ENCODE measurements at places on chromosomes 6 and 20. TPM values are rescaled to one million over a fixed set of nuclear protein-coding genes. Genes with fewer than 3 reads are reported as not detected.

GRCh38 chr20:49380337-49380780, 102.1 kb downstream of the KCNB1 start:
- DNase-seq: no peak

GRCh38 chr6:52108128-52108527, 20.7 kb upstream of the PKHD1 start:
- DNase-seq: no peak

- DNase-seq: no peak
Measured at GRCh38 chr6:12030993-12031550, 19.0 kb downstream of the HIVEP1 start.

- no peak for DNase-seq
Measured at GRCh38 chr6:129894921-129895320, 33.8 kb upstream of the TMEM244 start.

DNA sequence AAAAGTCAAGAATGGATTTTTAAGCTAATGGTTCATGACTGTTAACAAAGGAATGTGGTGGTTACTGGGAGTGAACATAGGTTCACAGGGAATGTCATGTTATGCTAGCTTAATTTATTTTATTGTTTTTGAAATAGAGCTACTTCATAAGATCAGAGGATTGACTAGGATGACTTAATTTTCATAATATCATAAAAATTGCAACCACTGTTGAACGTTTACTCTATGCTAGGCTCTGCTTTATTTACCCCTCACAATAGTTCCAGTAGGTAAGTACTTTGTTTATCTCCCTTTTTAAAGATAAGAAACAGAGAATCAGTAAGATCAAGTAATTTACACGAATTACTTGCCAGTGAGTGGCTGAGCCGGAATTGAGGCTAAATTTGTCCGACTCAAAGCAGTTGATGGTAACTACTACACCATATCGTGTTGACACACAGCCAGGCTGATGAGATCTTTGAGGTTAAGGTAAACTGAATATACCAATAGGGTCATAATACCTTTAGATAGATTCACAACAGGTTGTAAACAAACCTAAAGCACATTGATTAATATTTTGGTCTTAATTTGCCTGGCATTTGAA, 194.6 kb upstream of the CITED2 start:
- no peak for DNase-seq

DNA sequence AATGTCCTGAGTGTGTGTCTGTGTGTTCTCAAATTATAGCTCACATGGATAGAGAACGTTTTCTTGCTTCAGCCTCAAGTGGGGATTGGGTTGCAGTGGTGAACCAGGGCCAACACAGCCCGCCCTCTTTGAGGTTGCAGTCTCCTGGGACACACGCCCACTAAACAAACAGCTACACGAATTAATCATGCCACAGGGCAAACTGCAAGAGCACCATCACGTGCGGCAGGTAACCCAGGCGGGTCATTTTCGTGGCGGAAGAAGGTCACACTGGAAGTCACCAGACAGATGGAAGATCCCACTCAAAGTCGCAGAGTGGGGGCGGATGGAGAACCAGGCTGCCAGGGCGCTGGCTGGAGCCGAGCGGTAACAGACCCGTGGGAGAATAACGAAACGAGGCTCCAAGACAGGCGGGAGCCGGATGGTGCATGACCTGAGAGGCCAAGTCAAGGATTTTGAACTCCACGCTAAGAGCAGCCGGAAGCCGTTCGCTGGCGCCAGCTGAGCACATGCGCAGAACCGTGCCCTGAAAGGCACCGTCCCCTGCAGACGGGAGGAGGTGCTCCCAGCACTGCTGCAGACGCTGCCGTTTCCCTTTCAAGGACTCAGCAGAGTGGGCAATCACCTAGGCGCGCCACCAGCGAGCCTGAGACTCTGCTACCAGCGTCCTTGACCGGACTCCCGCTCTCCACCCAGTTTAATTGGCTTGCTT, 10.7 kb downstream of the DLL1 start:
- DNase-seq: no peak

DNA sequence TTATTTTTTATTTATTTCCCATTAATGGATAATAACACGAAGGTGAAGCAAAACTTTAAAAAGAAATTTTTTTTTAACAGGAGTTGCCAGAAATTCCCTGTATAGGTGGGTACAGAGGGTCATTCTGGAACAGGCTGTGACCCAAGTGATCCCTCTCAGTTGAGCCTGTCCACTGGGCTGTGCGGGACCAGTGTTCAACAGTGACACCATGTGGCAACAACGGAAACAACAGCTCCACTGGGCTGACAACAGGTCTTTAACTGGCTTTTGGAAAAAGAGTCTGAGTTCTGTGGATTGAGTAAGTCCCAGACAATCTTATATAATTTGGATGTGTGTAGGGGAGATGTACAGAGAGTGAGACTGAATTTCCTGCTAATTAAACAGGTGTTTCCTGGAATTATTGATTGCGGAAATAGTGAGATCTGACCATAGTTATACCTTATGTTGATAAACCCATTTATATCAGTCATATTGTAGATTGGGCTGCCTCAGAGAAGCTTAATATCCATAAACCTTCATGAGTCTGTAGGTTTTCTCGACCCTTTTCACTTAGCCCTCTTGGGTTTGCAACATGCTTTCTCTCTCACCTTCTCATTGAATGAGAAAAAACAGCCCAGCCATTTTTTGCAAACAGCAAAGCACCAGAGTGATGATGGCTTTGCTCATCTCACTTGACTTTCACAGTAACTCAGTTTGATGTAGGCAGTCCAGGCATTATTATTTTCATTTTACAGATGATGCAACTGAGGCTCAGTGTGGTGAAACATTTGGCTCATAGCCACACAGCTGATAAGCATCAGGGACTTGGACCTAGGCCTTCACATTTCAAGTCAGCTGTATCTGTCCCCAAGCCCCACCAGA, 17.5 kb downstream of the KIAA1755 start:
- no peak for DNase-seq

DNA sequence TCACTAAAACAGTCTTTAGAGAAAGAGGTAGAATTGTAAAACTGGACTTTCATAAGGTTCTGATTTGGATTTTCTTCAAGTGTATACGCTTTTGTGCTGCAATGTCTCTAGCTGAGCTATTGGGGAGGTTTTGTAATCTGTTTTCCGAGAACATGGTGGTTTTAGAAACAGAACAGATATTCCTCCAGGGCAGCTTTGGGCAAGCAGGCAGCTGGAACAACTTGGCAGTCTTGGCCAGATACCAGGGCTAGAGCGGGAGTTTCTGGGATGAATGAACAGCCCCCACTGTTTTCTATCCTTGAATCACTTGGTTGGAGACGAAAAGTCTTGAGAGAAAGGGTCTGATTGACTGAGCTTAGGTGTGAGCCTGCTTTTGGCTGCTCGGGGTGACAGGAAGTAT, 17.1 kb upstream of the ARMC2 start:
- DNase-seq: no peak

DNA sequence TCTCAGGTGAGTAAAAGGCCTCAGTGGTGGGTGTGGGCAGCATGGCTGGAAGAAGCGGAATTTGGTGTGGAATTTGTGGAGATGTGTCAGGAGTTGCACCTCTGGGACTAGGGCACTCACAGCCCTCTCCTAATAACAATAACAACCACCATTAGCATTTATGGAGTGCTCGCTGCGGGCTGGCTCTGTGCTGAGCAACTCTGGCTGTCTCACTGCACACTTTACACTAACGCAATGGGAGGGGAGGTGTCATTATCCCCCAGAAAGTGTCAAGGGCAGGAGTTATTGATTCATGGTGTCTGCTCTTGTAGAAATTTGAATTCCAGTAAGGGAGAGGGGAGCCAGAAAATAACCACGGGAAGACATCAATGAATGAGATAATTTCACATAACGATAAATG, 22.7 kb upstream of the SCRT2 start:
- no peak for DNase-seq

GRCh38 chr6:168385858-168386735, 54.9 kb upstream of the SMOC2 start:
- no peak for DNase-seq

DNA sequence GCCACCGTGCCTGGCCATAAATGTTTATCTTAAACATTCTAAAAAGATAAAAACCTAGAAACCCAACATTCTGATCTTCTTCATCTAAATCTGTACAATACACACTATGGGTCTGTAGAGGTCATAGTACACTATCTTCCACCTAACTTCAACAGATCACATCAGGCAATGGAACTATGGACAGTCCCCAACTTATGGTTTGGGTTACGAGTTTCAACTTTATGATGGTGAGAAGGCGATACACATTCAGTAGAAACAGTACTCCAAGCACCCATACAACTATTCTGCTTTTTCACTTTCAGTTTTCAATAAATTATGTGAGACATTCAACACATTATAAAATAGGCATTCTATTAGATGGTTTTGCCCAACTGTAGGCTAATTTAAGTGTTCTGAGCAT, 23.1 kb downstream of the FKBP5 start:
- no peak for DNase-seq

- no peak for DNase-seq
Measured at GRCh38 chr6:20313960-20314530, 87.6 kb upstream of the E2F3 start.

GRCh38 chr6:53168516-53169267, 20.1 kb upstream of the GCM1 start:
- no peak for DNase-seq

DNA sequence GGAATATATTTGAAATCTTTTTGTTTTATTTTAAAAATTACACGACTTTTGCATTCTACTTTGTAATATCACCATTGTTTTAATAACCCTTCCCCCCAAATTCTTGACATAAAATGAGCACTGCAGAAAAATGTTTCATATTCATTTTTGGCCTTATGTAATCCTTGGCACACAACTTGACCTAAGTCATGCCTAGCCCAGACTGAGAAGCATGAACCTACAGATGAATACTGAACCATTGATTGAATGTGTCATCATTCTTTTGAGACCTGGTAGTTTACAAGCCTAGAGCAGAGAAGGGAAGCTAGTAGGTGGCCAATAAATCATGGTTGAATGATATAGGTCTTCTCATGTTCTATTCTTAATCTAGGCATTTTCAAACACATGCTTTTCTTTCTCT, 89.4 kb upstream of the EDN1 start:
- DNase-seq: no peak

DNA sequence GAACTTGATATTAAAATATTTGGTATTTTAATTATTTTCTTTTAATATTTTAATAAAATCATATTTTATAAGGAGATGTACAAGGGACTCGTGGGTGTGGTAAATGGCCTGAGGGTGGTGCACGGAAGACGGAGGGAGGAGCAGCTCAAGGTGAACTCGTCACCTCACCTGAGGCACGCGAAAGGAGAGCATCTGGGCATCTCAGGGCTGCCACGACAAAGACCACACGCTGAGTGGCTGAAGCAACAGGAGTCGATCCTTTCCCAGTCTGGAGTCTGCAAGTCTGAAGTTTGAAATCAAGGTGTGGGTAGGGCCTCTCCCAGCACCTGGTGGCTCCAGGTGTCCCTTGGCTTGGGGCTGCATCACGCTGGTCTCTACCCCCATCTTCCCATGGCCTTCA, 39.7 kb downstream of the APCDD1L start:
- DNase-seq: no peak

DNA sequence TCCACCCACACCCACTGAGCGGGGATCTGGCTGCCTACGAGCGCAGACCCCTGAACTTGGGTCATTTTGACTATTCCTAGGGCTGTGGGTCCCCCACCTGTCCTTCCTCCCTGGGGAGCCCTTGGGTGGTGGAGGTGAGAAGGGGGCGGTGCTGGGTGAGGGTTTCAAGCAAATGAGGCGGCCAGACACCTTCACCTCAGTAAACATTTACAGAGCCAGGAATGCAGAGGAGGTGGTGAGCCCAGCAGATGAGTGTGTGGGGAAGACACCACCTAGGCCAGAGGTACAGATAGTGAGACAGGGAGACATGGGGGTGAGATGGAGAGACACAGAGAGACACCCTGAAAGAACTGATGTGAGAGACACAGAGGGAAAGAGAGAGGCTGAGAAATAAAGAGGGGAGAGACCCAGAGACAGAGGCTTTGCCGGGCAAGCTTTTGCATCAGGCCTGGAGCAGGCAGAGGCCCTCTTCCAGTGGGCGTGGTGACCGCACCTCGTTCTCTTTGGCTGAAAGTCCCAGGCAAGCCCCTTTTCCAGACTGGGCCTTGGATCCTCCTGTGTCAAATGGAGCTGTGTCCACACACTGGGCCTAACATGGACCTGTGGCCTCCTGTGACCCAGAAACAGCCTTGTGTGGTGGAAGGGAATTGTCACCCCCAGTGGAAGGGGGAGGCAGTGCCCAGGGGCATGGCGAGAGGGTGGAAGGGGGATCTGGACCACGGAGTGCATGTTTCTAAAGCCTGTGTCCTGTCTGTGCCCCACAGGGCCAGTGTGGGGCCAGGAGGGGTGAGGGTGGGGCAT, 29.7 kb downstream of the CEBPB start:
- DNase-seq: no peak

- DNase-seq: no peak
Measured at GRCh38 chr20:1427457-1428054, 34.7 kb upstream of the FKBP1A start.

- DNase-seq: no peak
Measured at GRCh38 chr6:56860475-56860874, 94.4 kb upstream of the BEND6 start.

- no peak for DNase-seq
Measured at GRCh38 chr6:158561321-158561884, 1.5 kb downstream of the TMEM181 start.

GRCh38 chr20:19333563-19333962, 121.1 kb downstream of the SLC24A3 start:
- no peak for DNase-seq

DNA sequence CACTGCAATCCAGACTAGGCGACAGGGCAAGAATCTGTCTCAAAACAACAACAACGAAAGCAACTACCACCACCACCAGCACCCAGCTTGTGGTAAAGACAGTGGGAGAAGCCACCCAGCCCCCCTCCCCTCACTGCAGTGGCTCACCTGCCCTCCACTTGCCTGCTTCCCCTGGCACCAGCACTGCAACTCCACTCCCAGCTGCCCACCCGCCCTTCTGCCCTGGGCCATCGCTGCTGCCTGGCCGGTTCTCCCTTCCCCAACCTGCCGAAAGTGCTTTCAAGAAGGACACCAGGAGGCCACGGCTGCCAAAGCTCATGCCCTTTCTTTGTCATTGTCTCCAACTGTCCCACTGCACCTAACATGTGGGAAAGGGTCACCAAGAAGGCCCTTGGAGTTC, 94.7 kb upstream of the AGPAT4 start:
- no peak for DNase-seq

TRIM10 gene
- total RNA-seq: not detected

PARD6B gene
- 52.2 TPM for total RNA-seq

OR5V1 gene
- not detected for total RNA-seq

PGC gene
- not detected for total RNA-seq

FOXS1 gene
- total RNA-seq: 2.5 TPM
